ENCODE measurements at places on chromosomes 6 and 20. TPM values are rescaled to one million over a fixed set of nuclear protein-coding genes. Genes with fewer than 3 reads are reported as not detected.

SNTA1 gene
- 23.8 TPM for total RNA-seq

GRCh38 chr6:47097092-47097945 is 55.2 kb upstream of the ADGRF1 start:
- no peak overlapping the region for H3K27ac ChIP-seq
- H3K36me3 ChIP-seq = no peaks in the 10 kb centered on the region
- H3K4me1 ChIP-seq = peaks cover 7% of the 10 kb centered on the region
- DNase-seq = no peak
- no peaks in the 10 kb centered on the region for H3K27me3 ChIP-seq

DNA sequence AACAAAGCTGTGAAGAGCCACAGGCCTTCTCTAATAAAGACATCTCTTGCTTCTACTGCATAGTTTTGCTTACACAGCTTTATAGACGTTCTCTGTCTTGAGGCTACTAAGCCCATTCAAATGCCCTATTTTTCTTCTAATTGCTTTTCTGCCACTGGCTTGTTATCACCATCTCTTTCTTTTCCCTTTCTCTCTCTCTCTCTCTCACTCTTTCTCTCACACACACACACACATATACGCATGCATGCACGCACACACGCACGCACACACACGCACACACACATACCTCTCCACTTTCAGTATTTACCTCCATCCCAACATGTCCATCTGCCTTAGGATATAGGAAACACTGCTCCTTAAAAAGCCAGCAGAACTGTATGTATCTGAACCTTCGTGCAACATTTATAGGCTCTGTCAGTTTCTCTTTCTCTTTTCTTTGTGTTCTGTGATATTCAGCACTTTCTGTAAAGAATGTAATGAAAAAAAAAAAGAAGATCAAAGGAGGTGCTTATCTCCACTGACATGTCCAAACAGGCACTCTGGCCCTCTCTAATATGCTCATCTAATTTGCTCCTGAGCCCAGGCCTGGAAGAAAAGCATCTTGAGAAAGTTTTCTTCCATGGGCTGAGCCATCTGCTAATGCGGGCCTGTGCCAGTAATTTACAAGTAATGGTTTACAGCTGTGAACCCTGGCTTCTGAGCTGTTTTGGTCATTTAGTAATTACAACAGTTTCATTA is 1046.7 kb upstream of the MAP3K7 start:
- H3K4me1 ChIP-seq = no peaks in the 10 kb centered on the region
- no peaks in the 10 kb centered on the region for H3K36me3 ChIP-seq
- no peak for DNase-seq

KAT14 gene
- 11.5 TPM for total RNA-seq

TSBP1 gene
- total RNA-seq = not detected

GRCh38 chr20:44407402-44408184 is 52.1 kb downstream of the HNF4A start:
- no peaks in the 10 kb centered on the region for H3K4me1 ChIP-seq
- no peak for DNase-seq
- no peak overlapping the region for H3K4me3 ChIP-seq
- no peaks in the 10 kb centered on the region for H3K27me3 ChIP-seq
- H3K27ac ChIP-seq = no peak overlapping the region

HEY2 gene
- total RNA-seq = 0.98 TPM

GRCh38 chr20:2005359-2005758 is 11.5 kb upstream of the PDYN start:
- no peaks in the 10 kb centered on the region for H3K27me3 ChIP-seq
- no peak for DNase-seq
- H3K27ac ChIP-seq = no peak overlapping the region
- H3K4me3 ChIP-seq = no peak overlapping the region

ME1 gene
- 12.8 TPM for total RNA-seq

DNA sequence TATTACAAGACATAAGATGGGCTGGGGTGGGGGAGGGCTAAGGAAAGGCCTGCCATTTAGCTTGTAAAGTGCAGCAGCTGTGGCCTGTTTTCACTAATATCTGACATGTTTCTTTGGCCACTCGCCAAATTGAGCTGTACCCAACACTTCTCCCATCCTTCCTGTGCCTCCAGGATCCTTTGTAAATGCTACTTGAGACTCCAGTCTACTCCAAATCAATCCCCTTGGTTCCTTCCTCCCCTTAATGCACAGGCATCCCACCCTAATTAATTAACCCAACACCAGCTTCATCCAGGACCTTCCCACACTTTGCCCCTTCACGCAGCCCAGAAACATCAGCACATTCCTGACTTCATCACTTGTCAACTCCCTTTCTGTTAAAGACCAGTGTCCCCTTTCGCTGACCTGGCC is 55.0 kb upstream of the TCF21 start:
- no peak overlapping the region for H3K4me3 ChIP-seq
- H3K27me3 ChIP-seq = no peaks in the 10 kb centered on the region
- DNase-seq = no peak
- peak overlapping the region; percentile 9 for H3K27ac ChIP-seq
- no peaks in the 10 kb centered on the region for H3K36me3 ChIP-seq
- H3K4me1 ChIP-seq = peaks cover 4% of the 10 kb centered on the region

DNA sequence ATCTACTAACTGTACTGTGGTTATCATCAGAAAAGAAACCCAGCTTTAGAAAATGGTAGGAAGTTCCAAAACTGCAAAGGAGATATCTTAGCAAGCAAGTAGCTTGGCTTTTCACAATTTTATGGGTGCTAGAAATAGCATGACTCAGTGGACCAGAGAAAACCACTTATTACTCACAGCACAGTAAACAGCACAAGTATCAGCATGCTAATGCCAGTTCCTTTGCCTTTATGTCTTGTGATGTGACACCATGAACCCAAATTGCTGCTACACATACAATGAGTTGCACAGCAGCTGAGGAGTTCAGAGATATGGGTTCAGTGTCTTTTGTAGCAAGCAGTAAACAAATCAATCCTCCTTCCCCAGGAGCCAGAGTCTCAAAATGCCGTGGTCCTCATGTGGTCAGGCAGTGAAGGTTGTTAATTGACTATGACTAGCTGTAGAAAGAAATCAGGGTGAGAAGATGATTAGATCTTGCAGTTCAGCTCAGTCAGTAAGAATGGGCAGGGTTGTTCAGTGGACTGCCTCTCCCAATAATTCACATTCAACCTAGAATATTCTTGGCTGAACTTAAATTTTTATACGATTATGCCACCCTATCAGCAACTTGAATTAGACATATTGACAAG is 73.3 kb downstream of the OPRM1 start:
- no peaks in the 10 kb centered on the region for H3K27me3 ChIP-seq
- H3K36me3 ChIP-seq = no peaks in the 10 kb centered on the region
- no peaks in the 10 kb centered on the region for H3K4me1 ChIP-seq
- H3K27ac ChIP-seq = no peak overlapping the region

NDUFAF5 gene
- 11.3 TPM for total RNA-seq

Data from vagina (tissue), 2 donors.